ENCODE measurements at places on chromosomes 3 and 15.

- no peak for DNase-seq
These were observed 48.8 kb downstream of the CD86 start for GRCh38 chr3:122103821-122104514.

DNA sequence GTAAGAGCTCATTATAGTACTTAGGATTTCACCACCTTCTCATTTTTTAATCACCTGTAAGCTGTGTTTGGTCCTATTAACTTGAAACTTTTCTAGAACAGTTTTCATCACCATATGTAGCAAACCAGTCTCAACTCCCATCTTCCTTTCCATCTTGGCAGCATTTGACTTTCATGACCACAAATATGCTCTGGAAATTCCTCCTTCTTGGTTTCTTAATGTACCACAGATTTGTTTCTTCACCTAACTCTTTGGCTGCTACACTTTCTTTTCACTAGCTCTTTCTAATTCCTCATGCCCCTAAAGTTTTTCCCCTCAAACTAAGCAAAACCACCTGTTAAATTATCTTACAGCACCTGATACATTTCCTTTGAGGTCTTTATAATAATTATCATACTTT lies 13.2 kb upstream of the NMB start:
- no peak for DNase-seq

- DNase-seq: no peak
These were observed 713.3 kb upstream of the GBE1 start for GRCh38 chr3:82474711-82475110.

- no peak for DNase-seq
These were observed 105.7 kb upstream of the ZPLD1 start for GRCh38 chr3:102329066-102329465.

DNA sequence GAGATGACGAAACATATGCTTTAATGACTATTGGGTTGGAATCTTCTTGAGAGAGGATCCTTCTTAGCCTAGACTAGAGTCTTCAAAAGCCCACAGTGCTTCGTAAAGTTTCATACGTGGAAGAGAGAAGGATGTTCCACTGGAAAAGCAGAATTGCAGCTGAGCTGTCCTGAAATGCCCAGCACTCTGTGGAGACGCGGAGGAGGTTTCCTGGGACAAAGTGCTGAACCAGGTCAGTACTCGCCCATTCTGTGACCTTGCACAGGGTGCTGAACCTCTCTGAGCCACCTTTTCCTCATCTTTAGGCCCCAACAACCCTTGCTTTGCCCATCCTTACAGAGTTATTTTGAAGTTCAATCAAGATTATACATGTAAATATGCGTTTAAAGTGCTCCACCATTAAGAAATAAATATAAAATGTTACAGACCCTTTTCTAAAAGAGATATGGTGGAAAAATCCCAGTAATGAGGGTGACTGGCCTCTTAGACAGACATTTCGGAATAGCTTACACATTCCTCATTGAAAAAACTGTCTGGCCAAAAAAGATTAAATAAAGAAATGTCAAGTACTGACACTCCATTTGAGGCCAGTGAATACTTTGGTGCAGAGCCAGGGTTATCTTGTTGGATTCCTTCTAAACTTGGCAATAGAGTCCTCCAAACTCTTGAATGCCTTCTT lies 4.2 kb upstream of the MAGEF1 start:
- DNase-seq: no peak

GRCh38 chr3:178629430-178630178 lies 93.4 kb downstream of the KCNMB2 start:
- no peak for DNase-seq

- DNase-seq: no peak
These were observed 19.2 kb upstream of the SMAD6 start for GRCh38 chr15:66682865-66683264.

- DNase-seq: no peak
These were observed 78.3 kb upstream of the LMCD1 start for GRCh38 chr3:8423307-8423706.

GRCh38 chr3:133472242-133472641 lies 72.4 kb downstream of the BFSP2 start:
- no peak for DNase-seq

DNA sequence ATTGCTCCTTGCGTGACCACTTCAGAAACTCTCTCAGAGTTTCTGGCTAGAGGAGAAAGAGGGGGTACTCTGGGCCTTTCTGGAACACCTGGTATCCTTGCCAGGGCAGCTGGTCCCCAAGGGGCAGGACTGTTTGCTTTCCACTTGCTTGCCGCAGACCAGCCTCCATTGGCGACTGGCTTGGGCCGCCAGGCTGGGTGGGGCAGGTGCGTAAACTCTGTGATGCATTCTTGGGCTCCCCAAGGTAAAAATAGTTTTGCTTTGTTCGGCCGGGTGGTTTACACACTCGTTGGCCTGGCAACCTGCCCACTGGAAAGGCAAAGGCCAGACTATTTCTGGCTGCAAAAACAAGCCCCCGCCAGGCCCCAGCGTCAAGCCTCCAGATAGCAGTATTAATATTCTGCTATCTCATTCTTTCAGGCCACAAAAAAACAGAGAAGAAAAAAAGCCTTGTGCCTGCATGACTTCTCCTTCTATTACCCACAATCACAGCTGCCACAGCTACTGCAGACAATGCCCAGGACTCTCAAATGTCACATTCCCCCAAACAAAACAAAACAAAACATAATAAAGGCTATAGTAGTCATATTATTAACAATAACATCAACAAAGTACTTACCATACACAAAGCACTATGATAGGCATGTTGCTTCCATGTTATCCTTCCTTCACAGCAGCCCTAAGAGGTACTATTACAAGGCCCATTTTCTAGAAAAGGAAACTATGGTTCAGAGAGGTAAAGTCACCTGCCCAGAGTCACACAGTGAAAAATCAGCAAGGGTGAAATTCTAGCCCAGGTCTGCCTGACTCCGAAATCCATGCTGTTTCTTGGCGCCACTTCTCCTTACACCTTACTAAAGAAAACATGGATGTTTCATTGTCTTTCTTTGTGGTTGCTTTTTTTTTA lies 14.0 kb upstream of the SSUH2 start:
- DNase-seq: no peak

- no peak for DNase-seq
These were observed 2.1 kb downstream of the LPP start for GRCh38 chr3:188156056-188156455.

DNA sequence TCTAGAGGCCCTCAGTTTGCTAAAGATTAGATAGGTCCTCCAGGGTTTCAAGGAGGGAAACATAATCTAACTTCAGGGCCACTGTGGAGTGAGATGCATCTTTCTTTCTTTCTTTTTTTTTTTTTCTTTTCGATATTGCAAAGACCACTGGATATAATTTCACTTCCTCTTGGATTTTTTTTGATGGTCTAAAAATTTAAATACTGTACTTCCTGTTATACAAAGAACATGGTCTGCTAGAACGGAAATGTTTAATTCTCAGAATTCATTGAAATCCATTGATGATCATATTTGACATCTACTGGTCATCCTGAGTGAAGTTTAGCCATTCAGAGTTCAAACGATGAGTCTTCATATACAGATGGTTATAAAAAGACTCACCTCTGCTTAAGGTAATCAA lies 808.8 kb upstream of the LMCD1 start:
- no peak for DNase-seq
